Stimulated activated naive B cell treated with anti-CD40 and anti-IgM and Interleukin-4, amounts not matched to agents 10 μg/mL and 1 μg/mL and 100 μg/mL, for 72 hours (primary cell): ENCODE measurements at places on chromosomes 13 and 19.

GRCh38 chr19:35860818-35861639 is 4.3 kb downstream of the KIRREL2 start:
- DNase-seq, result no peak

DNA sequence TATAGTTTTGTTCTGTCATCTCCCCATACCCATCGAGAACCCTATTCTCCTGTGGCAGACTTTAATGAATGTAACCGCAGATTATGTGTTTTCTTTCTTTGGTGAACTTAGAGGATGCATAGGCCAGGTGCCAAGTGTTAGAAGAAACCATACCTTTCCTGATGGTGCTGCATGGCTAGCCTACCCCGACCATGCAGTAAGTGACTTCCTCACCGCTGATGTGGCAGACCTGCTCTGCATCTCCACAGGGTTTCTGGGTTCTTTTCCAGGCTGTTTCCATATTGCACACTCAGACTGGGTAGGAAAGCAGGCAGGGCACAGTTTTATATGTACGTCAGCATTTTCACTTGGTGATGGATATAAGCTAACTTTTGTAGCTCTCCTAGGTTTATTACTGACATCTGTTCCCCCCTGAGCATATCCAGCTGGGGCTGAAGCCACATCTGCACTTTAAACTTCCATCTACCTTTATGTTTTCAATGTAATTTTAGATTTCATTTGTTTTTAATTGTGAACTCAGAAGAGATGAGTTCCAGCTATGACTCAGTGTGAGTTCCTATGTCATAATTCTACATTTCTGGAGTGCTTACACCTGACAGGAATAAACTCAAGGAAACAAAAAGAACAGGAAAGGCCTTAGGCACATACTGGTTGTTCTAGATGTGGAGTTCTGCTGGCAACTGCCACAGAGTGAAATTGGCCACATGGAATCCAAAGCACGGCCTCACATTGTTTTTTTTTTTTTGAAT is 42.3 kb downstream of the LRCH1 start:
- DNase-seq, result no peak

GRCh38 chr13:77986713-77987112 is 68.1 kb upstream of the EDNRB start:
- no peak for DNase-seq

- no peak for DNase-seq
These were observed 76.9 kb downstream of the ITGBL1 start for GRCh38 chr13:101529422-101529821.

GRCh38 chr13:94122300-94122915 is 357.1 kb downstream of the DCT start:
- no peak for DNase-seq

DNA sequence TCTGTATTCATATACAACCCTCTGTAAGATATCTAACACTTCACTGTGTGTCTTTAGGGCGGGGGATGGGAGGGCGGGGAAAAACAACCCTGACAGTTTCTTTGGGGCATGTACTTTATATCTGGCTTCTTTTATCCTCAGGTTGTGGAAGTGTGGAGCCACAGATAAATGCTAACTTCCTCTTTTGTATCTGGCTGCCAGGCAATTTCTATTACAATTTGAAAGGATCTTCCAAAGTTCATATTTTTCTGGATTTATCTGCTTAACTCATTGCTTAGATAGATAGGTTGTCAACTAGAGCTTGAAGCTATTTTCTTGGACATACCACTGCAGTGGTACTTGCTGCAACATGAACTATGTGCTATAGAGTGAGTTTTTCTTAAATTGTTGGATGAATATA is 393.0 kb downstream of the LMO7 start:
- no peak for DNase-seq

DNA sequence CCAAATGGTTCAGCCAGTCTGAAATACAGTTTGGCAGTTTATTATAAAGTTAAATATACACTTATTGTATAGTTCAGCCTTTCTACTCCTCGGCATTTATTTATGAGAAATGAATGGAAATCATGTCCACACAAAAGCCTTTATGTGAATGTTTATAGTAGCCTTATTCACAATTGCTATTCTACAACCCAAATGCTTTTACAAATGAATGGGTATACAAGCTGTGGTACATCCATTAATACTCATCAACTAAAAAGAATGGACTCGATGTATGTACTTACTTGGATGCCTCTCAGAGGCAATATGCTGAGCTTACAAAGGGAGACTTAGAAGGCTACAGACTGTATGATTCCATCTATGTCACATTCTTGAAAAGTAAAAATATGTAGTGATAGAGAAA is 150.7 kb downstream of the NBEA start:
- DNase-seq, result no peak

- no peak for DNase-seq
These were observed 195.6 kb downstream of the GPC5 start for GRCh38 chr13:91594061-91594460.

- DNase-seq, result no peak
These were observed 862.6 kb downstream of the EFNB2 start for GRCh38 chr13:105672881-105673280.

- DNase-seq, result no peak
These were observed 2.8 kb downstream of the ACTN4 start for GRCh38 chr19:38650172-38650775.

- no peak for DNase-seq
These were observed 24.5 kb downstream of the UBA2 start for GRCh38 chr19:34452723-34453122.

- DNase-seq, result peak; percentile 91
These were observed 4.0 kb upstream of the FLT3LG start for GRCh38 chr19:49469828-49470614.

DNA sequence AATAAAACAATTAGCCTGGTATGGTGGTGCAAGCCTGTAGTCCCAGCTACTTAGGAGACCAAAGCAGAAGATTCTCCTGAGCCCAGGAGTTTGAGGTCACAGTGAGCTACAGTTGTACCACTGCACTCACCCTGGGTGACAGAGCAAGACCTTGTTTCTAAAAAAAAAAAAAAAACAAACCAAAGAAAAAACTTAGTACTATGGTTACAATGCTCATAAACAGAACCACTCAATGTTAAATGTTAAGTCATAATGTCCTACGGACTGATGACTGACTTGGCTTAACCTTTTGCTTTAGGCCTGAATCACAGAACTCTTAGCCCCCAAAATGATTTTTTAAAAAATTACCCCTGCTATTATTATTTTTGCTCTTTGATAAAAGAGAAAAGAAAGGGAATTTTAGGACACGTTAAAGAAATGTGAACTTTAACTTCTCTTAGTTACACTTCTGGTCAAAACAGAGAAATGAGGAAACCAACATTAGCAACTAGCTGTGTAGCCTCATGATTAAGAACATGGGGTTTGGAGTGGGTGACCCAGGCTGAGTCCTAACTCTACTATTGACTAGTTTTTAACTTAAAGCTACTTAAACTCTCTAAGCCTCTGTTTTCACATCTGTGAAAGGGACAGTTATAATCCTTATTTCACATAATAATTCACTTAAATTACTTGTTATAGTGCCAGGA is 13.7 kb upstream of the ELF1 start:
- DNase-seq, result no peak

GRCh38 chr19:17557466-17557865 is 2.0 kb downstream of the COLGALT1 start:
- DNase-seq, result no peak

GRCh38 chr13:80083853-80084676 is 256.9 kb downstream of the SPRY2 start:
- DNase-seq, result no peak

GRCh38 chr19:4297901-4298809 is 4.0 kb downstream of the TMIGD2 start:
- no peak for DNase-seq

GRCh38 chr13:99548448-99548847 is 47.2 kb downstream of the TM9SF2 start:
- DNase-seq, result no peak

DNA sequence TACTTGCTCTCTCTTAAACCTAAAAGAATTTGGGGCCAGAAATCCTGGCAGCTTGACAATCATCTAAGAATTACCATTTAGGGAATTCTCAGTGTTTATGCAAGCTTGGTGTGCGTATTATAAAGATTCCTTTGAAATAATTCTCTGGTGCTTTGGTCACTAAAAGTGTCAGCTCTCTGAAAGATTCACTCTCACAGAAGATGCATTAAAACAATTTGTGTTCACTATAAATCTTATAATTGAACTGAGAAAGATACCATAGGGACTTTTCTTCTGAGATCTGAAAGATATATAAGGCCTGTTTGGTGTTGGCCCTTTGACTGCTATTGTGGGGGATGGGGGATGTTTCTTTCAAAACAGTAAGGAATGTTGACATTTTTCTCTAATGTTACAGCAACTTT is 27.3 kb downstream of the EPSTI1 start:
- no peak for DNase-seq

DNA sequence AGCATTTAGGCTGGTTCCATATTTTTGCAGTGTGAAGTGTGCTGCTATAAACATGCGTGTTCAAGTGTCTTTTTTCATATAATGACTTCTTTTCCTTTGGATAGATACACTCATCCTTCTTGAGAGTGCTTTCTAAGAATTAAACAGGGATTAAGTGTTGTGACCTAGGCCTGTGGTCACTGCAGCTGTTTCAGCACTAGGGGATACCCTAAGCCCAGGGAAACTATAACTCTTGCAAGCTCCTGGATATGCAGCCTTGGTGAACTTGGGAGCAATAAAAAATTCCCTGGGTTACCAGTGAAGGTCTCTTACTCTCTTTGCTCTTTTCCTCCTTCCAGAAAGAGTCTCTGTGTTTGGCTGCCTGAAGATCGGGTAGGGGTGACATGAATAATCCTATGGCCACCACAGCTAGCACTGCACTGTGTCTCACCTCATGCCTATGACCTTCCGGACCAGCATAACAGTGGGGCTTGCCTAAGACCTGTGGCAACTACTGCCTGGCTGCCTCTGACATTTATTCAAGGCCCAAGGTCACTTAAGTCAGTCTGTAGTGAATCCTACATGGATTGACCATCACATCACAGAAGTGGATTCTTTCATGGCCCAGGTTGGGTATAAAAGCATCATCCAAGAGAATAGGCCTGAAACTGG is 799.7 kb downstream of the DACH1 start:
- DNase-seq, result no peak

GRCh38 chr19:45347570-45348366 is 7.2 kb downstream of the KLC3 start:
- DNase-seq, result no peak

DNA sequence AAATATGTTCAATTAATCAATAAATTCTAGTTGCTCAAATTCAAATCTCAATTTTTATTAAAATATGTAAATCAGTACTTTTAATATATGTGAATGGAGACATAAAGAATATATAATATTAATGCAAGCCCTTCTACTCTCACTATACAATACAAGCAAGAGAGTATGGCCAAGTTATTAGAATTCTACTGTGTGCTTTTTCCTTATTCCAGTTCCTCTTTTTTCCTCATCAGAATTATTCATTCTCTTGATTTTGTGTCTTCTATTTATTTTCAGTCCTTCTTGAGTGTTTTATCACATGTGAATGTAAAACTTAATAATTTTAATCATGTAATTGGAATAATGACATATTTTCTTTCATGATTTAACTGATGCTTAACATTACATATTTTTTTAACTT is 276.8 kb downstream of the PCDH20 start:
- DNase-seq, result no peak

GRCh38 chr13:85503797-85504196 is 295.4 kb downstream of the SLITRK6 start:
- DNase-seq, result no peak

GRCh38 chr13:46097015-46097414 is 7.8 kb downstream of the CPB2 start:
- DNase-seq, result no peak

- DNase-seq, result peak; percentile 60
These were observed 11.9 kb downstream of the SELENOW start for GRCh38 chr19:47790398-47790814.

GRCh38 chr13:76939215-76939614 is 9.1 kb upstream of the ACOD1 start:
- no peak for DNase-seq

GRCh38 chr19:10353793-10354391 is 14.5 kb upstream of the ICAM3 start:
- DNase-seq, result no peak

- DNase-seq, result no peak
These were observed 76.2 kb upstream of the MTIF3 start for GRCh38 chr13:27526516-27526915.

DNA sequence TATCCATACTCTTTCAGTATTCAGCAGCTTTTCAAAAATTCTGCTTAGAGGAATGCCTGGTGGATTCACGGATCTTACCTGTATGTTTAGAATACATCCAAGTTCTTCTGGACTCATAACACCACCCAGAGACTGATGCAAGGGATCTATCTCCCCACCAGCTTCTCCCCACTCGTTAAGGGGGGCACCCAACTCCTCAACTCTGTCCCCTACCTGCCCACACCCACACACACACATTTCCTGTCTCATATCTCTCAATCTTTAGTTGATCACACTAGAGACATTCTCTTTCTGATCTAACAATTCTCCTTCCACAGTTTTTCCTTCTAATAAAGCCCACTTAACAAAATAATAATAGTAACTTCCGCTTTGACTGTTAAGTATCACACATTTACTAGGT is 110.1 kb downstream of the DLEU7 start:
- no peak for DNase-seq
